A172 (cell line): ENCODE measurements at places on chromosomes 1 and 21.

GRCh38 chr1:78224246-78224785 lies 178.6 kb downstream of the GIPC2 start:
- DNase-seq: no peak

DNA sequence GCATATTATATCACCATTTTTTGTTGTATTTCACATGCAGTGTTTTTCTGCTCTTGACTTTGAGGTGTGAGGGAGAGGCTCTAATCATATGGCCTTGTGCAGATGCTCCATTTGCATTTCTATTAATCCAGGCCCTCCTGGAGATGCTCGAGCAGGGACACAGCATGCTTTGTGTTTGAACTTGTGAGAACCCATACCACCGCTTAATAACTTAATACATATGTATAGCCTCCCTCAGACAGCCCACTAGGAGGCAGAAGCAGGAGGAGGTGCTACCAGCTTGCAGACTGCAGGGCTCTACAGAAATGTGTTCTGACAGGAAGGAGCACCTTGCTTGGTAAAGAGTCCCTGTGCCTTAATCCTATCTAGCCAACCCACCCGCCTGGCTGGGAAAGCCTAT lies 155.2 kb downstream of the BARHL2 start:
- DNase-seq: no peak

GRCh38 chr1:72954943-72955342 lies 672.6 kb upstream of the NEGR1 start:
- DNase-seq: no peak

GRCh38 chr1:153841463-153841994 lies 66.3 kb downstream of the SLC27A3 start:
- DNase-seq: peak; percentile 30

- DNase-seq: no peak
These were observed 39.4 kb downstream of the CHAF1B start for GRCh38 chr21:36424592-36424991.

GRCh38 chr1:29772584-29773100 lies 536.3 kb downstream of the PTPRU start:
- DNase-seq: no peak

GRCh38 chr21:45994759-45995685 lies 13.5 kb downstream of the COL6A1 start:
- no peak for DNase-seq

GRCh38 chr1:3679098-3679555 lies 26.8 kb downstream of the TP73 start:
- no peak for DNase-seq

GRCh38 chr1:12197483-12197880 lies 30.7 kb downstream of the TNFRSF1B start:
- DNase-seq: no peak

GRCh38 chr1:15056515-15057285 lies 96.8 kb upstream of the TMEM51 start:
- DNase-seq: peak; percentile 42

DNA sequence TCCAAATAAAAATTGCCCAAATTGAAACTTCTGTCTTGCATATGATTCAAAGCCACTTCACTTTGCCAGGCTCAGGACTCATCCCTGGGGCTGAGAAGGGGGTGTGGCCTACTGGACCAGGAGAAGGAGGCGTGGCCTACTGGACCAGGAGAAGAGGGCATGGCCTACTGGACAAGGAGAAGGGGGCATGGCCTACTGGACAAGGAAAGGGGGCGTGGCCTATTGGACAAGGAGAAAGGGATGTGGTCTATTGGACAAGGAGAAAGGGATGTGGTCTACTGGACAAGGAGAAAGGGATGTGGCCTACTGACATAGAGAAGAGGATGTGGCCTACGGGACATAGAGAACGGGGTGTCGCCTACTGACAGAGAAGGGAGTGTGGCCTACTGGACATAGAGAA lies 405.3 kb downstream of the RRAGC start:
- DNase-seq: peak; percentile 12

DNA sequence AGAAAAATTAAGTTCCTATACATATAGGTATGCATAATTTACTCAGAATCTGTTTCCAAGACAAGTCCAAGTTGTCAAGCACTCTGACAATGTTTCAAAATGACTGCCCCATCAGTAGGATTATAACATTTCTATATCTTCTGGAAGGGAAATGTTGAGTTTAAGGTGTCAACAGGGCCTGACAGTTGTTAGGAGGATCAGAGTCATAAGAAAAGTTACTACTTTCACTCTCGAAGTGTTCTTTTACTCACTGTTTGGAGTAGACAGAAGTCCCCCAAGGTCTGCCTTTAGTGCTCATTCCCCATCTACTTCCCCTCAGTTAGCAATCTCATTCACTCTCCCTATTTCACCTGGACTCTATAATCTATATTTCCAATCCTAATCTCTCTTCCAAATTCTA lies 20.6 kb upstream of the MAGI3 start:
- DNase-seq: no peak

GRCh38 chr21:44372616-44373015 lies 19.2 kb downstream of the TRPM2 start:
- no peak for DNase-seq

DNA sequence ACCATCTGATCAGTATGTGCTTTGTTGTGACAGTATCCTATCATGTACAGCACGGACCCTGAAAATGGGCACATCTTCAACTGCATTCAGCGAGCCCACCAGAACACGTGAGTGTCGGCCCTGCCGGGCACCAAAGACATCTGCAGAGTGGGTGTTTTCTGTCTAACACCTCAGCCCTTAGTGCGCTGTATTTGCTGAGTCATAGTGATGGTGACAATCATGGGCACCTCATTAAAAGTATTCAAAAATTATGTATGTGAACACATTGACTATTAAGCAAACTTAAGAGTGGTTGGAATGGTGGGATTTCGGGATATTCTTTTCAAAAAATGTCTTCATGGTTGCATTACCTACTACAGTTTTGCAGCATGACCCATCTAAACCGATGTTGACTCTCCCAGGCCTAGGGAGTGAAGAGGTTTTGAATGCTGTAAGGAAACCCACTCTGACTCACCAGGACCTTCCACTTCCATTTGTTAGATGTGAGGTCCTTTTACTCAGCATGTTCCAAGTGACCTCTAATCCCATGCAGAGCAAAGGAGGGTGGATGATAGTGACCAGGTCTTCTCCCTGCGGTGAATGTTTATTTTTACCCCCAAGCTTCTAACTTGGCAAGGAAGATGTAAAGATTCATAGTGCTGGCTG lies 20.1 kb downstream of the MGST3 start:
- DNase-seq: peak; percentile 39

DNA sequence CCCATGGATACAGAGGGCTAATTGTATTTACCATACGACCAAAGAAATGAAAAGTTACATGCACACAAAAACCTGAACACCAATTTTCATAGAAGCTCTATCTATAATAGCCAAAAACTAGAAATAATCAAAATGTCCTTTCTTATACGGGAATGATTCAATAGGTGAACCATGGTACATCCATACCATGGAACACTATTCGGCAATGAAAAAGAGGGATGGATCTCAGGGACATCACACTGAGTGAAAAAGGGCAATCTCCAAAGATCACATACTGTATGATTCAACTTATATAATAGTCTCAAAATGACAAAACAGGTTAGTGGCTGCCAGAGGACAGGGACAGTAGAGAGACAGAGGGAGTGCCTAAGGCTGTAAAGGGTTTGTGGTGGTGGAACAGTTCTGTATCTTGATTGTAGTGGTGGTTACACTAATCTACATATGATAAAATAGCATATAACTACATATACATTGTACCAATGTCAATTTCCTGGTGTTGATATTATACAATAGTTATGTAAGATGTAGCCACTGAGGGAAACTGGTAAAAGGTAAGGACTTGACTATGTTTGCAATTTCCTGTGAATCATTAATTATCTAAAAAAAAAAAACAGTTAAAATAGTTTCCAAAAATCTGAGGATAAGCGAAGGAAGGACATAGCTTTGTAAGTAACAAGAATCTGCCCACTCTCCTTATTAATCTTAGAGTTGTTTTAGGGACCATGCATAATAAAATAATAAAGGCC lies 3.7 kb downstream of the RSBN1 start:
- no peak for DNase-seq

GRCh38 chr21:34639250-34639649 lies 24.3 kb upstream of the RCAN1 start:
- no peak for DNase-seq

- DNase-seq: no peak
These were observed 31.1 kb downstream of the RAB3GAP2 start for GRCh38 chr1:220241072-220241663.

- no peak for DNase-seq
These were observed 36.5 kb downstream of the MACO1 start for GRCh38 chr1:25467193-25467592.

DNA sequence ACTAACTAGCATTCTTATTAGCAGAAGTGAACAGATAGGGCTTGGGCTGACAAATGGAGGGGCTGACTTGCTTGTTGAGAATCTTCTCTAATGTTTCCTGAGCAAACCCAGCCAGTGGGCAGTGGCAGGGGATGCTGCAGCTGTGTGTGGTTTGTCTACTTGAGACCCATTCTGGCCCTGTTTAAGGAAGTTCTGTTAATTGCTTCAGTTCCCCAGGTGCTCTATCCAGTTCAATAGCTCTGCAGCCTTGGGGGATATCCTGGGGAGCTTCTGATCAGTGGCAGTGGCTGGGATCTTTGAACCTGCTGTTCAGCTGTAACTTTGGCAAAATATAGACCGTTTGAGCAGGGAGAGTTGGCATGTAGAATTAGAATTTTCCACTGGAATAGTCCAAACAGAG lies 137.4 kb downstream of the ZNF326 start:
- DNase-seq: no peak

DNA sequence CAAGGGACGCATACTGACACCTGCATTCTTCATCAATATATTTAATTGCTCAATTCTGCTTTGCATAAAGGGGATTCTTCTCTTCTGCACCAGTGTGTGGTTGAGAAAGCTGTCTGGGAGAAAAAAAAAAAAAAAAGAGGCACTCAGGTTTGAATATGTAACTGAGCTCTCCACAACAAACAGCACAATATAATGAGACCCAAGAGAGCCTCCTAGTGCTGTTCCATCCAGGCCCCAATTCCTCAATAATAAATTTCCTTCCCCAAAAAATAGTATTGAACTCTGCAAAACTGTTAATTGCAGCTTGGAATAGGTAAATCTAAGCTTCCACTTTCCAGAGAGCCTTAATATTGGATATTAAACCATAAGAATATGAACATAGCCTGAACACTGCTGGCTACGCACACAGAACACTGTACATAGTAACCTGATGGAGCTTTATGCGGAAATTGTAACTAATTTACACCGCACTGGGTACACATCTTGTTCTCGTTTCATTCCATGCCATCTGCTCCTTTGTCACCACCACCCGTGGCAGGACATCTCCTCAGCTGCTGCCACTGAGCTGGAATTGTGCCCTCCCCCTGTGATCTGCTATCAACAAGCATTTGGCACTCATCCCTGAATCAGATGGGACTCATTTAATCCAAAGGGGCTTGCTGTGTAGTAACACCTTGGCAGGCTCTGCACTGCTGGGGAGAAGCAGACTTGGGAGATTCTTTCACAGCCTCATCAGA lies 272.0 kb downstream of the HHIPL2 start:
- DNase-seq: no peak

DNA sequence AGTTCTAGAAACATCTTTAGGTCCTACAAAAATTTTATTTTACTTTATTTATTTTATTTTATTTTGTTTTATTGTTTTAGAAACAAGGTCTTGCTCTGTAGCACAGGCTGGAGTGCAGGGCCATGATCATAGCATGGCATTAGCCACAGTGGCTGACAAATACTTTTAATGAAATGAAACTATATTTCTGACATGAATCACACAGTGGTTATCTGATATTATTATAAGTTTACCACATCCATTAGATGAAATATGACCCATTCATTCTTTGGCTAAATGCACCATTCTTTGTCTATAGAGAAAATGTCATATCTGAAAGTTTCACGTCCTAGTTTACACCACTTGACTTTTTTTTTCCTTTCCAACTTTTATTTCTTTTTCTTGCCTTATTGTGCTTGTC lies 613.4 kb upstream of the ADAMTS5 start:
- DNase-seq: no peak

DNA sequence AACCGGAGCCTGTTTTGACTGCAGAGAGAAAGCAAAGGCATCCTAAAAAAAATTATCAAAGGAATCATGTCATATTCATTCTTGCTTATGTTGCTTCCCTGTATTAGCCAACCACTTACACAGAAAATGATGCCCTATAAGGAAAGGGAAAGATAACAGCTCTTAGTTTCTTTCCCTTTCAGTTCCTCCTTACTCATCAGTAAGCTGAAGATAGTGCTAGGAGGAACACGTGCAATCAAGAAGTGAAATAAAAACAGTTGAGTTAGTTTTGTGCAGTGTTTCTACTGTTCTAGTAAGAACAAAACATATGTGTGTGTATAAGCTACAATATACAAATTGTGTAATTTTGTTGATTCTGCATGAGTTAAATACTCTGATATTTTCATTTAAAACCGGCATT lies 45.3 kb upstream of the MTF2 start:
- DNase-seq: no peak

DNA sequence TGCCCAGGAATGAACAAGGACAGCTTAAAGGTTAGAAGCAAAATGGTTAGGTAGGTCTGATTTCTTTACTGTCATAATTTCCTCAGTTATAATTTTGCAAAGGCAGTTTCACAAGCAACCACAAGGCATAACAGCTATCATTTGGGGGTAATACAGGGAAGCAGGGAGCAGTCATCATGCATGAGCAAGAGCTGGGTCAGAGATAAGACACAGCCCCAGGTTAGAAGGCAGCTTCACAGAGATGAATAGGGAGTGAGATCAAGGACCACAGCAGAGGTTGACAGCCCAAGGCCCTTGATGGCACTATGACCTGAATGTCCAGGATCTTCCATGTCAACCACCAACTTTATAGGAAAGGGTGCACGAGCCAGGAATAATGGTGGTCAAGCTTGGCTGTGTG lies 9.0 kb upstream of the CSRP1 start:
- DNase-seq: no peak

GRCh38 chr1:111366256-111366655 lies 61.3 kb downstream of the OVGP1 start:
- DNase-seq: peak; percentile 18

GRCh38 chr1:151273924-151274466 lies 8.1 kb upstream of the ZNF687 start:
- DNase-seq: peak; percentile 67
